ENCODE measurements at places on chromosomes 2 and 18.

- peak; percentile 62 for DNase-seq
These were observed 211.9 kb downstream of the AGPS start for GRCh38 chr2:177604271-177605065.

- DNase-seq: no peak
These were observed 28.6 kb downstream of the LRRC30 start for GRCh38 chr18:7259475-7259874.

DNA sequence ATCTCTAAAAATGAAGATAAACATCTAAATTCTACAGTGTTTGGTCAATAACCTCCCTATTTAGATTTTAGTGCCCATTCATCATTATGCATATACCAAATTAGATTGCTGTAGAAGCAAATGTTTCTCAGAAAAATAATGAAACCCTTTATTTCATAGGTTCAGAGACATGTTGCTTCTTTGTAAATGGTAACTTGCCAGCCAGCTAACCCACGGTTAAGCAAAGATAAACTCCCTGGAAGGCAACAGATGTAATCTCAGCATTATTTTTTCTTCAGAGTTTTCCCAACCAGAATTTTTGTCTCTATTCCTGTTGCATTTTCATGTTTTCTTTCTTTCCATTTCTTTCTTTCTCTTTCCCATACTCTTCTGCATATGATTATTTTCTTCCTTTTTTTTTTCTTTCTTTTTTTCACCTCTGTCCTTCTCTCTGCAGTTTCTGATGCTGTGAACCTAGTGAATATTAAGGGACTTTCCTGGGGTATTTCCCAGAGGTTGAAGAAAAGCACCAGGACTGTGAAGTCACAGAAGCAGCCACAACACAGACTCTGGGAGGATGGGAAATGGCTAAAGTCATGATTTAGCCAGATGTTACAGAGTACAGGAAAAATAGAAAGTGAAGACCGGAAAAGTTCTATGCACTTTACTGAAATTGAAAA, 50.0 kb upstream of the DSG1 start:
- no peak for DNase-seq

GRCh38 chr2:234451852-234452625, 44.8 kb downstream of the ARL4C start:
- DNase-seq: no peak

DNA sequence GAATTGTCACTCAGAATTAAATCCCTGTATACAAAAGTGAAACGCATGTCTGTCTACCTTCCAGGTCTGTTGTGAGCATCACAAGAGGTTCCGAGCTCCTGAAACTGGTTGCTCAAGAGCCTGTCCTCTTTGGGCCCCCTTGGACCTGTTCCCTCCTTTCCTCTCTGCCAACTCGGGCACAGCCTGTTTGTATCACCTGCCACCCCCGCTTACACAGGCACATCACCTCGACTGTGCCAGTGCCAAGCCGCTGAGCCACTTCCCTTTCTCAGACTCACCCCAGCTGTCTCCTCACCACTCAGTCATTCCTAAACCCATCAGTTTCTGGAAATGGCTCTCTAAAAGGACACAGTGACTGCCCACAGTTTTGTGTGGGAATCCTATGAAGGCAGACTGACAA, 3.1 kb downstream of the EFR3B start:
- DNase-seq: no peak

- no peak for DNase-seq
These were observed 19.0 kb downstream of the DNPEP start for GRCh38 chr2:219368690-219369191.

DNA sequence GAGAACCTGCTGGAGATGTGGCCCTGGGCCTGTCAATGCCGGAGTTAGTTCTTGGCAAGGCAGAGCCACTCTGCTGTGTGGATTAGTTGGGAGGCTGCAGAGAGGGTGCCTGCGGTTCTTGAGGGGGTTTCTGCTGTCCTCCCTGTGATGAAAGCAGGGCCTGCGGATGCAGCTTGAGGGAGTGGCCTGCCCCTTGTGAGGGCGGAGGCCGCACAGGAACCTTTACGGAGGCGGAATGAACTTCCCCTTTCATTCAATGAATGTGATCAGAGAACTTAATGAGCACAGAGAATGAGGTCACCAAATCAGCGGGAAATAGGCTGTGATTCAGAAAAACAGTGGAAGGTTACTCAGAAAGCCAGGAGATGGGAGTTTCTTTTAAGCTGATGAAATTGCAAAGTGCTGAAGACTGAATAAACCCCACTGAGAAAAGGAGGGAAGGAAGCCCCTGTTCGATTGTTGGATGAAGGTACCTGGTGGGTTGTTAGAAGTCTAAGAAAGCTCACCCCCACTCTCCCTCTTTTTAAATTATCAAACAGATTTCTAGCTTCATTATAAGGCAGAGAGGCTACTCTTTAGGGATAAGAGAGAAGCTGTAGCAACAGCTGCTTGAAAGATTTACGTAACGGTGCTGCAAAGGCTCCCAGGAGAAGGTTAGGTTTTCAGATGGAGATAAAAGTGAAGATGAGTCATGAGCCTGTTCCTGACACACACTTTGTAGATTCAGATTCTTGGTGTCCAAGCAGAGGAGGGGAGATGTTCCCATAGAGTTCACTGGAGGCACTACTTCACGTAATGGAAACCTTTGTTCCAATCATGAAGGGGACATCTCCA, 47.4 kb downstream of the VWA3B start:
- peak; percentile 24 for DNase-seq

GRCh38 chr2:212832211-212833195, 293.9 kb upstream of the ERBB4 start:
- no peak for DNase-seq

- no peak for DNase-seq
These were observed 10.6 kb upstream of the FAM117B start for GRCh38 chr2:202624133-202624532.

- DNase-seq: no peak
These were observed 242.6 kb downstream of the PHLPP1 start for GRCh38 chr18:62957885-62958472.

- no peak for DNase-seq
These were observed 47.0 kb downstream of the STAT4 start for GRCh38 chr2:191103774-191104173.

DNA sequence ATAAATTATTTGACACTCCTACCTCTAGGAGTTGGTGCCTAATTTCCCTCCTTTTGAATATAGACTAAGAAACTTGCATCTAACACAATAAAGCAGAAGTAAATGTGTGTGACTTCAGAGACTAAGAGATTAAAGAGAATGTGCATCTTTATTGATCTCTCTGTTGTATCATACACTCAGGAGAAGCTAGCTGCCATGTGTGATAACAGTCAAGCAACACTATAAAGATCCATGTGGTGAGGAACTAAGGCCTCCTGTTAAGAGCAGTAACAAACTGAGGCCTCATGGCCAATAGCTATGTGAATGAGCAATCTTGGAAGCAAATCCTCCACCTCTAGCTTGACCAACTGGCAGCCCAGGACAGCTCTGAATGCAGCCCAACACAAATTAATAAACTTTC, 3.4 kb downstream of the FANCL start:
- DNase-seq: no peak

DNA sequence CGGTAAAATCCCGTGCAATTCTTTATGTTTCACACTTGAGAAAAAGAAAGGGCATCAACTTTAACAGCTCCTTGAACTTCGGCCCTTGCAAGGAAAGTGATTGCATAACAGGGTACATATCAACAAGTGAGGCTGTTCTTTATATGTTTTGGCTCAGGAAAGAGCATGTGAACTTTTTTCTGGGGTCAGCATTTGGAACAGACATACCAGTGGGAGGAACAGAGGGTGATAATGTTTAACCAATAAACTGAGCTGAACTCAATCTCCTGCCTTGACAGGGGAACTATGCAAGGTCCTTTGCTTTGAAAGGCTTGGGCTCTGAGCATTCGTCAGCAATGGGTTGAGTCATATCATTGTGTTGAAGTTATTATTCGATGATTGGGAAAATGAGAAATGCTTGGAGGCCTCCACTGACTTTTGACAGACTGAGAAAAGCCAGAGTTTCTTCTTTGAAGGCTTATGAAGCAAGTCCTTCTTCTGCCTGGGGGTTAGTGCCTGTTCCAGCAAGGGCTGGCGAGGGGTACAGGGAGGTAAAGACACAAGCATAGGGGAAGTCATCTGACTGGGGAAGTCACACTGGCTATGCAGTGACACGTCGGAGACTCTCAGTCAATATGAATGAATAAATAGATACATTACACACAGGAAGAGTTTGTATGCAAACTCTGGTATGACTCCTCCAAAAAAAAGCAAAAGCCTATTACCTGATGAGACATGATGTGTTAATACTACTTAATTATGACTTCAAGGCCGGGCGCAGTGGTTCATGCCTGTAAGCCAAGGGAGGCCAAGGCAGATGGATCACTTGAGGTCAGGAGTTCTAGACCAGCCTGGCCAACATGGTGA, 57.2 kb downstream of the CYB5A start:
- DNase-seq: no peak

DNA sequence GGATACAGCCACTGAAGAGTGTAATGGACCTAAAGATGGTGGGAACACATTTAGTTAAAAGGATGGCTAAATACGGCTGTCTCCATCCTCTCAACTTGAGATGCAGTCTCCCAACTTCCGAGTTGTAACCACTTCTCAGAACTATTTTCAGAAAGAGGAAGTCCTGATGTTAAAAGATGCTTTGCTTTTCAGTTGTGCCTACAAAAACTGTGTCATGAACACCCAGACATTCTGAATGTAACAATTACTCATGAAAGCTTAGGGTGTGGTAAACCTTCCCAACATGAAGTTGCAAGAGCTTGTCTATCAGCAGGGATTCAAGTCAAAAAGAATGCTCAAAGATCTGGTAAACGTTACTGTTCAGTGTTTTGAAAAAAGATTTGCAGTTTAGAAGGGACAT, 147.9 kb downstream of the DOCK10 start:
- DNase-seq: no peak

- DNase-seq: no peak
These were observed 173.8 kb upstream of the SALL3 start for GRCh38 chr18:78805840-78806239.

GRCh38 chr2:164014791-164015190, 279.0 kb upstream of the FIGN start:
- no peak for DNase-seq

DNA sequence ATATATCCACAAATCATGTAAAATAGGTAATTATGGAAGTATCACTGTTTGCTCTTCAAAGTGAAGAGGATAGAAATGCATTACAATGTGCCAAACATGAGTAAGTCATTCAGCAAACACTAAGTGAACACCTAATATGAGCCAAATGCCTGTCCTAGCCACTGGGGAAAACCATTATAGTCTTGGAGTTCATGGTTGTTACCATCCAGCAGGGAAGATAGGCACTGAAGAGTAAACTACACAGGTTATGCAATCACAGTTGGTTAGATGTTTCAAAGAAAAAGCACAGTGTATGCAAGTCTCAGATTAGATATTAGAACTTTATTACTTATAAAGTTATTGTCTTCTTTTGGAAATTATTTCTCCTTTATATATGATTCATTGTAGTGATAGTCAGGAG, 3.9 kb upstream of the SERPINB2 start:
- no peak for DNase-seq

DNA sequence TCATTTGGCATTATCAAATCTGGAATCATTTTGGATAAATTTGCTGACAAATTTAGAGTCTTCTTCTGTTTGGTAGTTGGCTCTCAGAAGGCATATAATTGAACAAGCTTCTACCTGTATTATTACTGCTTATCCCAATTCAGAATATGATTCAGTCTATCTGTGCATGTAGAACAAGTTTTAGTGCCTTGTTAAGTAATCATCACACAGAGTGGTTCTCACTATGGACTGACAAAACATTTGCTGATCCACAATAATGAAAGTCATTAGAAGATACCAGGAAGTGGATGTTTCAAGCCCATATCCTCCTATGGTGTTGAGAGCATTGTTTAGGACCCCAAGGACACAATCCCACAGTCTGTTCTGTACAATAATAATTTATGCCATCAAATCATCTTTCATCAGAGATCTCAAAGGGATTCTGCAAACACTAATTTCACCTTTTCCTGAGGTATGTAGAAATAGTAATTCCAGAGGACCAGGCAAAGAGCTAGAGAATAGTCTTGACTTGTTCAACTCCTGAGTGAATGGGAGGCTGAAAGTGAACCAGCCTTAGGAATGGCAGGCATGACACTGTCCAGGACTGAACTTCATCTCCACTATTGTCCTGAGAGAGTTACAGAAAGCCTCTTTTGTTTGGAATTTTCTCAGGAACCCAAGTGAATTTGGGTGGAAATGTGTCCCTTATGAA, 29.6 kb upstream of the DSC1 start:
- DNase-seq: no peak

GRCh38 chr2:159285929-159286708, at the start of gene WDSUB1:
TSS of gene WDSUB1 (minus strand) at chr2:159286703. CDS start at chr2:159283069, 3,634 bp downstream.
- no peak for DNase-seq

DNA sequence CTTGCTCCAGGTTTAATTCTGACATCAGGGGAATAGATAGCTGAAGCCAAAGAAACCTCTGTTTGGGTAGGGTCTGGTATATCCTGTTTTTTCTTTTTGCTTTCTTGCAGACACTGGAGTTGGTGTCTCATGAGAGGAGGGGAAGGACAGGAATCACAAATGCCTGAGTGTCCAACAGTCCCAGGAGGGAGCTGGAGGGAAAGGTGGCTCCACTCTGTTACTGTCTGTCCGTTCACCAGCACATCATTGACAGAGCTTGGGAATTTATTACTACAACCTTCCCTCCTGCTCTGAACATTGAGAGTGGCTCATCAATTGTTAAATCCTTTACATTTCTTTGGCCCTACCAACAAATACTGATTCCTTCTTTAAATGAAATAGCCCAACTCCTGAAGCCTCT, 152.3 kb upstream of the NOSTRIN start:
- DNase-seq: no peak

DNA sequence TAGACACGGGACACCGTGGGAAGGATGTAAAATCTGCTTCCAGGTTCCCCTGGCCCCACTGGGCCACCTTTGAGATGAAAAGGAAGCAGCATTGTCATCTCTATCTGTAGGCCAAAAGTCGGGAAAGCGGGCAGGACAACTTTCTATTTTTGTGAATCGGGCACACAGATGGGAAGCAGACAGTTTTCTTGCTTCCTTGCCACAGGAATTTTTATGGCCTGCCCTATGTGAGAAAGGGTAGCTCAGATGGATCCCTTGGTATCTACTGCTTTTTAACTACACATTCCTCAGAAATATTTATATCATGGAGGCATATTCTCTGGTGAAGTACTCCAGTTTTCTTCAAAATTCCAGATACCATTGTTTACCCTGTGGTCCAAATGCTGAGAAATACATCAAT, 735.5 kb downstream of the CBLN2 start:
- DNase-seq: no peak

GRCh38 chr2:172817411-172817810, 81.8 kb downstream of the RAPGEF4 start:
- DNase-seq: peak; percentile 4
